ENCODE measurements at places on chromosomes 1 and 21. TPM values are rescaled to one million over a fixed set of nuclear protein-coding genes. Genes with fewer than 3 reads are reported as not detected.

DNA sequence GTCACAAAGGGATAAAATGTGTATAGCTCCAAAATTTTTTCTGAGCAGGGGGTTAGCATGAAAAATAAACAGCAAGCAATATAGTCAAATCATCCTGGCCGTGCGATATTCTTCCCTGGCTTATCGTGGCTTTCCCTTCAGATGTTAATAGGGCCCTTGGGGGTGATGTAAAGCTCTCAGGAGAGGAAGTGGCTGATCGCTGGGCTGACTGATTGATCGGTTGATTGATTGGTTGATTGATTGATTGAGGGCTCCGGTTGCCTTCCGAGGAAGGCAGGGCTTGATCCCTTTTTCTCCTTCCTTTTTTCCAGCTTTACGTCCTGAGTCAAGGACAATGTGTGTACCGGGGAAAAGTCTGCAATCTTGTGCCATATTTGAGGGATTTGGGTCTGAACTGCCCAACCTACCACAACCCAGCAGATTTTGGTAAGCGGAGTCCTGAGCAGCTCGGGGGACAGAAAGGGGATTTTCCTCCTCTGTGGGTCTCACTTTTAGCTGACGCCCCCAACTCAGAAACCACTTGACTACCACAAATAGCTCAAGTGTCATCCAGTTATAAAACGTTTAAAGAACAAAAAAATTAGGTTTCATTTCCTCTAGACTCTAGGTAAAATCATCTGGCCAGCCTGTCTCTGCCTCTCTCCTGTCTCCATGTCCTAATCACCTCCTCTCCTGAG is 29.5 kb downstream of the TFF3 start:
- DNase-seq = no peak

GRCh38 chr1:40583980-40584379 is 52.5 kb downstream of the ZNF684 start:
- no peak for DNase-seq

DNA sequence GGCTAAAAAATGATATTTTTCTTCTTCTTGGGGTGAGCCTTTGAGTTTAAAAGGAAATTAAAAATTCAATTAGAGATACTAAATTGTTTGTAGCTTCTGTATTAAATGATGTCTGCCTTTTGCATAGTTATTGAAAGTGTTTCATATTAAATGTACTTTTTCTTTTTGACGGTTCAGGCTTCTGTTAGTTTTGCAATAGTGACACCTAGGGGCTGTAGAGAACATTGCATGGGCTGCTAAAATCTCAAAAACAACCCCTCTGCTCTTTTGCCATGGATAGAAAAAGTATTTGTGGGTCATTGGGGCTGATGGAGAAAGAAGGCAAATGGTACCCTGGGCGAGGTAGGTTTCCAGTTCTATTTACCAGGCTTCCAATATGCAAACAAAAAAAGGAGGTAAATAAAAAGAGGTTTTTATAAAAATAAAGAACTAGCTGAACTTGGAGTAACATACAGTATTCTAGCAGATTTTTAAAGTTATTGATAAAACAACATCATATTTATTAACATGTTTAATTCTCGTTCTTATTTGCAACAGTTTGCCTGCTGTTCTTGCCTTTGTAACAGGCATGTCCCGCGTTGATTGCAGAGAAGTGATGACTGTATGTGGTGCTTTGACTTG is 115.4 kb upstream of the HOOK1 start:
- peak; percentile 69 for DNase-seq

- DNase-seq = no peak
Observed at GRCh38 chr1:152866321-152866720, 6.5 kb downstream of the LCE7A start.

GRCh38 chr1:117809764-117810163 is 119.7 kb downstream of the GDAP2 start:
- DNase-seq = no peak

Gene NLRP3
- total RNA-seq = not detected

Gene TM2D1
- 27.2 TPM for total RNA-seq

Gene HMCN1
- 134 TPM for total RNA-seq

Gene VANGL2
- total RNA-seq = 20.9 TPM

Gene PHGDH
- 575 TPM for total RNA-seq

Gene OR2T35
- total RNA-seq = not detected

Data from A673 (cell line).